AG04449 (cell line): ENCODE measurements at places on chromosomes 4 and X.

- DNase-seq, result no peak
These were observed 428.2 kb downstream of the TLL1 start for GRCh38 chr4:166301266-166301665.

- DNase-seq, result no peak
These were observed 10.5 kb downstream of the TBC1D14 start for GRCh38 chr4:6920171-6920570.

GRCh38 chrX:38220415-38221390 lies at the start of gene SRPX:
TSS of gene SRPX (minus strand) at chrX:38220871. CDS start at chrX:38220792, 79 bp downstream.
- no peak for DNase-seq

GRCh38 chr4:73803213-73803612 lies 33.3 kb upstream of the CXCL6 start:
- DNase-seq, result no peak

DNA sequence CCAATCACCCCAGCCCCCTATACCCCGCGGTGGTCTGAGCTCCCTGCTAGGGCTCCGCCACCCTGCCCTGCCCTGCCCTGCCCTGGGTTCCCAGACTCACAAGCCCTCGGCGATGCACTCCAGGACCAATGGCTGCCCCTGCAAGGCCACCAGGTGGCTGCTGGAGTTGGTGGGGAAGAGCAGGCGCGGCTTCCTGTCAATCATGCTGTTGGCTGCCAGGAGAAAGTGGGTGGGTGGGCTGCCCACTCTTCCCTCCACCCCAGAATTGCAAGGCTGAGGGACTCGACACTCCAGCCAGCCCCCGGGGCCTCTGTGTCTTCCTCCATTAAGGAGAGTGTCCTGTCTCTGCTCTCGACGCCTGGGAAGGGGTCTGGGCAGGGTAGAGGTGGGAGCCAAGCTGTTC lies 15.7 kb downstream of the L1CAM start:
- no peak for DNase-seq

- DNase-seq, result no peak
These were observed 30.1 kb downstream of the TEX13A start for GRCh38 chrX:105190252-105190853.

DNA sequence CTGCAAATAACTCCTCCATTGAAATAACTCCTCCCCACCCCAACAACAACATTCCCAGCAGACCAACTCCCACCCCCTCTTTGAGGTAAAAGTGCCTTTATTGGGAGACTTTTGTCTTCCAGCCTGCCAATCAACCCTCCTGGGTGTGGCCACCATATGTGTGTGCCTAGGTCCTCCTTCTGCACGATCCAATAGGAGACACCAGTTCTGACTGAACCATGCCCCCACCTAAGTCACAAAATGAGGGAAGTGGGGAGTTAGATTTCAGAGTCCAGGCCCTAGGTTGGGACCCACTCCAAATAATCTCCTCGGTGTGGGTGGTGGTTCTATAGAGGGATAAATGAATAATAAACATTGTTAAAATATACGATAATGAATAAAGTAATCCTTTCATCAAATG lies 3.0 kb downstream of the PLP2 start:
- no peak for DNase-seq

- DNase-seq, result no peak
These were observed 35.5 kb downstream of the SLIT2 start for GRCh38 chr4:20287246-20287645.

- no peak for DNase-seq
These were observed 3.7 kb upstream of the MAEA start for GRCh38 chr4:1285790-1286553.

DNA sequence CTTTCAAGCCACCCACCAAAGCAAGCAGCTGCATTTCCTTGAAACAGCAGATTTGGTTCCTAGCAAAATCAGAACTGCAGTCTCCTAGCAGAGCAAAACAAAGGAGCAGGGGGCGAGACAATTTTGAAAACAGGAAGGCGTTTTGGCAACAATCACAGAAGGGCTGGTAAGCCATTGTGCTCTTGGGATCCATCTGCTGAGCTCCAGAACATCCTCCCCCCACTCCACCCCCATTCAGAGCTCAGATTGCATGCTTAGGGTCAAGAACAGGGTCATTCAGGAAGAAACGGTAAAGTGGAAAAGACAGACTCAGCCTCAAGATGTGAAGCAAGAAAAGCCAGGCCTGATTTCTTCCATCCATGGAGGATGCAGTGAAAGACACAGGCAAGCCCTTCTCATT lies 7.6 kb upstream of the PCDH19 start:
- no peak for DNase-seq

DNA sequence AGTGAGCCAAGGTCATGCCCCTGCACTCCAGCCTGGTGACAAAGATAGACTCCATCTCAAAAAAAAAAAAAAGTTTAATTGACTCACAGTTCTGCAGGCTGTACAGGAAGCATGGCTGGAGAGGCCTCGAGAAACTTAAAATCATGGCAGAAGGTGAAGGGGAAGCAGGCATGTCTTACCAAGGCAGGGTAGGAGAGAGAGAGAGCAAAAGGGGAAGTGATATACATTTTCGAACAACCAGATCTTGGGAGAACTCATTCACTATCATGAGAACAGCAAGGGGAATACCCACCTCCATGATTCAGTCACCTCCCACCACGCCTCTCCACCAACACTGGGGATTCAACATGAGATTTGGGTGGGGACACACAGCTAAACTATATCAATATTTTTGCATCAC lies 315.2 kb upstream of the HTR2C start:
- DNase-seq, result no peak

DNA sequence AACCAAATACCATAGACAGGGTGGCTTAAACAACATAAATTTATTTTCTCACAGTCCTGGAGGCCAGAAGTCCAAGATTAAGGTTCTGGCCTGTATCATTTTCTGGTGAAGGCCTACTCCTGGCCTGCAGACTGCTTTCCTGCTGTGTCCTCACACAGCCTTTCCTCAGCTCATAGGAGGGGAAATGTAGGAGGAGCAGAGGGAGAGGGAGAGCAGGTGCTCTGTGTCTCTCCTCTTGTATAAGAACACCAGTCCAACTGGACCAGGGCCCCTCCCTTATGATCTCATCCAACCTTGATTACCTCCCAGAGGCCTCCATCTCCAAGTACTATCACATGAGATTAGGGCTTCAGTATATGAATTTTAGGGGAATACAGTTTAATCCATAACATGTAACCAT lies 34.3 kb downstream of the RAPGEF2 start:
- no peak for DNase-seq

GRCh38 chrX:44244008-44244407 lies 99.5 kb downstream of the EFHC2 start:
- no peak for DNase-seq
